ENCODE measurements at places on chromosomes 3 and 15. TPM values are rescaled to one million over a fixed set of nuclear protein-coding genes. Genes with fewer than 3 reads are reported as not detected.

Gene ZCWPW2
- total RNA-seq: 0.74 TPM

Gene ALS2CL
- total RNA-seq: 0.30 TPM

Gene RNF7
- 39.5 TPM for total RNA-seq

Gene PLA2G4E
- total RNA-seq: not detected

Gene PRTG
- 1.2 TPM for total RNA-seq

Gene SYNPR
- not detected for total RNA-seq

Gene CX3CR1
- total RNA-seq: not detected

Gene MORC1
- not detected for total RNA-seq

Gene CHRNA7
- total RNA-seq: not detected

Gene ZNF592
- total RNA-seq: 8.1 TPM

Gene CADM2
- not detected for total RNA-seq

Gene MUSTN1
- not detected for total RNA-seq

Gene C3orf49
- total RNA-seq: not detected

Gene RPL15
- total RNA-seq: 3,101 TPM

Gene CCR3
- total RNA-seq: not detected

Measured in smooth muscle cell of the umbilical artery (primary cell).